ENCODE measurements at places on chromosomes 7 and 10.

DNA sequence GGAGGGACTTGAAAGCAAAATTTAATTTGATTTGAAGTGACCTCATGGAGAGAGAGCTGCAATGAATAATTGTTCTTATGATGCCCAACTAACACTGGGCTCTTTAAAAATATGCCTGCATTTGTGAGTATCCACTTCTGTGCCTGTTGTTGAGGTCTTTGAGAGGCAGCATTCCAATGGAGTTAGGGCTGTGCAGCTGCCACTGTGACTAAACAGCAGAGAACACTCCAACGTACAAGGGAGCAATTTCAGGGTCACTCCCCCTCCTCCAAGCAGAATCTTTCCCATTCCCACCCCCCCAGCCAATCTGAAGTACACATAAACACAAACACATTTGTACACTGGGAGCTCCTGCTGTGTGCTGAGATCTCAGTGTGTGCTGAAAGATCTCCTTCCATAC is 28.0 kb upstream of the GSAP start:
- DNase-seq = no peak

- no peak for DNase-seq
These were observed 1.5 kb upstream of the SAP25 start for GRCh38 chr7:100575206-100575631.

DNA sequence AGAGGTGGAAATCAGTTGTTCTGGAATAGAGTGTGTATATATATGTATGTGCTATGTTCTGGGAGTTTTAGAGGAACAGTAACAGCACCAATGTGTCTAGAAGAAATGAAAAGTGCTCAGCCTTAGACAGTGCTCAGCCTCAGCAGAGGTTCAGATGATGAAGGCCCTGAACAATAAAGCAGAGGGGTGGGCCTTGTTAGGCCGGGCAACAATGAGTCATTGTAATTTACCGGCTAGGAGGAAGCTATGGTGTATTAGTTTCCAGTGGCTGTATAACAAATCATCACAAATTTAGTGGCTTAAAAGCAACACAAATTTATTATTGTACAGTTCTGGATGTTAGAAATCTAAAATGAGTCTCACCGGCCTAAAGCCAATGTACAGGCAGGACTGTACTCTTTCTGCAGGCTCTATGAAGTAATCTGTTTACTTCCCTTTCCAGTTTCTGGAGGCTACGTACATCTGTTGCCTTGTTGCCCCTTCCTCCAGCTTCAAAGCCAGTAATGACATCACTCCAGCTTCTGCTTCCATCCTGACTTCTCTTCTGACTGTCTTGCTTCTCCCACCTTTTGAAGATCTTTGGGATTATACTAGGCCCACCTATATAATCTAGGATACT is 84.6 kb downstream of the CH25H start:
- DNase-seq = no peak

GRCh38 chr7:108280136-108280535 is 150.0 kb upstream of the LAMB4 start:
- DNase-seq = no peak

GRCh38 chr7:87036985-87037384 is 22.5 kb downstream of the ELAPOR2 start:
- no peak for DNase-seq

GRCh38 chr10:126277181-126277580 is 111.1 kb downstream of the ADAM12 start:
- DNase-seq = no peak

GRCh38 chr10:114611617-114612016 is 46.5 kb downstream of the ABLIM1 start:
- no peak for DNase-seq

- DNase-seq = no peak
These were observed 26.9 kb upstream of the DNAAF5 start for GRCh38 chr7:699476-700170.

GRCh38 chr10:52883996-52884871 is 111.7 kb upstream of the MBL2 start:
- DNase-seq = no peak

DNA sequence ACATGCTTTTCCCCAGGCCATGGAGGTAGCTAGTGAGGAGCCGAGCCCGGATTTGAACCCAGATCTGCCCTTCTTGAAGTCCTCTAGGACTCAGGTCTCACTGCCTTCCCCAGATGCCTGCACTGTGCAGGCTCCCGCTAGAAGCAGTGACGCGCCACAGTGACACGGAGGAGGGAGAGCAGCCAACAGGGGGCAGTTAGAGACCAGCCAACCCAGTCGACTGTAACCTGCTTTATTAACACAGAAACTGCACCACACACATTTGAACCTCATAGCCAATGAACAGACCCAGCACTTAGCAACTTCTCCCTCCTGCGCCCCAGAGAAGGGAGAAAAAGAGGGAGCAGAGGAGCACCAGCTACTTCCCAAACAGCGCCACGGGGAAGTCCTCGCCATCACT is 27.4 kb downstream of the PILRA start:
- no peak for DNase-seq

DNA sequence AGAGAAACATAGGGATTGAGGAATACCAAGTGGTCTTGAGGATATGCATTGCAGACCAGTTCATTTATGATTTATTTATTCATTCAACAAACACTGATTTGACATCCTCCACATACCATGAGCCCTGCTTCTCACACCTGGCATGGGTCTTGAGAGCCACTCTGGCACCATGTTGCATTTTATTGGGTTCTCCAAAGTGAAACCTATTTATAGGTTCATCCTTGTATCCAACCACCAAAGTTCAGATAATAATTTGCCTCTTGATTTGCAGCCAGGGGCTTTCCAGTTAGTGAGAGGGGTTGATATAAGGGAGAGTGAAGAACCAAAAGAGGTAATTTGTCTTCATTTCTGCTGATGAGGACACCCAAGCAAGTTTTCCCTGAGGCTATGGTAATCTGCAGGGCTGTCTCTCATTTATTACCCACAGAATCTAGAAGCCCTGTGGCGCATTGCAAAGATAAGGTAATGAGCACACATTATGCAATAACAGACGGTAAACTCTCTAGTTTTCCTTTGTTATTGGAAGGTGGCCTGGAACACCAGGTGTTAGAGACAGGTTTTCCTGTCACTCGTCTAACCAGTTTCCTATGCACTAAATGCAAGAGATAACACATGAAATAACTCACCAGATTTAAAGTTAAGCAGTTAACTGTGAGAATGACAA is 28.8 kb upstream of the ICA1 start:
- DNase-seq = no peak

GRCh38 chr7:157540020-157540419 is 203.2 kb downstream of the DNAJB6 start:
- no peak for DNase-seq

DNA sequence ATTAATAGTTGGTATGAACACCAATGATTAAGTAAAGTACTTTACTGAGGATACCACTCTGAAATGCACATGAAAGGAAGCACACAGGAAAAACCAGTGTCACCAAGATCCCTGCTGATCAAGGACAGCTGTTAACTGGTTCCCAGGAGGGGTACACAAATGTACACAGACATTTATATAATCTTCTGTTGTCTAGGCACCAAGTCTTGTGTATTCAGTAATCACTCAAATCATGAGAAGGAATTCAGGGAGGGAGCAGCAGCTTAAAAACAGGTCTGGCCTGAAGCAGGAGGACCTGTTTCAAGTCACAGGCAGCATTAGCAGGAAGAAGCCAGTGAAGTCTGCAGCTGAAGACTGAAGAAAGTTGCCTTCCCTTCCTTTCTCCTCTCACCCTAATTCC is 18.7 kb downstream of the MPP7 start:
- DNase-seq = no peak

GRCh38 chr7:28999427-28999826 is 41.3 kb upstream of the TRIL start:
- DNase-seq = no peak

- DNase-seq = no peak
These were observed at the start of gene RBM20 for GRCh38 chr10:110643653-110644597. Gene RBM20, plus strand, starts transcription at chr10:110644336. Its CDS starts 119 bp downstream, at chr10:110644455.

- DNase-seq = no peak
These were observed 6.9 kb upstream of the LAMB4 start for GRCh38 chr7:108137040-108137439.

DNA sequence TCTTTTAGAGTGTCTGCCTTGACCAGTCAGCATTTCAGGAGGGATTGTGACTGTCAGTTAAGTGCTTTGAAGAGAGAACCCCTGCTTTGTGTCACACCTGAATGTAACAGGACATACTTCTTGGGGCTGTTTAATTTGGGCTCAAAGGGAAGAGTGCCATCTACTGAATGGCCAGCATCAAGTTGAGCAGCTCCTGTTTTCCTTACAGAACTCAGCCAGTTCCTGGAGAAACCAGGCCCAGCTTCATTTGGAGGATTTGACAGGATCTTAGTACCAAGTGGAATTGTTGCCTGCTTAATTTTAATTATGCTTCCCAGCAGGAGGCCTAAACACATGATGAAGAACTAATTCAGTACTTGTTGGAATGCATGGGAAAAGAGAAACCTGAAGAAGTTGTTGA is 8.3 kb downstream of the ADD3 start:
- DNase-seq = no peak

- DNase-seq = no peak
These were observed 47.7 kb downstream of the LRGUK start for GRCh38 chr7:134174795-134175261.

- no peak for DNase-seq
These were observed 39.3 kb downstream of the LRRC18 start for GRCh38 chr10:48900371-48900801.

- DNase-seq = no peak
These were observed 571.7 kb upstream of the FOXK1 start for GRCh38 chr7:4110438-4110837.

DNA sequence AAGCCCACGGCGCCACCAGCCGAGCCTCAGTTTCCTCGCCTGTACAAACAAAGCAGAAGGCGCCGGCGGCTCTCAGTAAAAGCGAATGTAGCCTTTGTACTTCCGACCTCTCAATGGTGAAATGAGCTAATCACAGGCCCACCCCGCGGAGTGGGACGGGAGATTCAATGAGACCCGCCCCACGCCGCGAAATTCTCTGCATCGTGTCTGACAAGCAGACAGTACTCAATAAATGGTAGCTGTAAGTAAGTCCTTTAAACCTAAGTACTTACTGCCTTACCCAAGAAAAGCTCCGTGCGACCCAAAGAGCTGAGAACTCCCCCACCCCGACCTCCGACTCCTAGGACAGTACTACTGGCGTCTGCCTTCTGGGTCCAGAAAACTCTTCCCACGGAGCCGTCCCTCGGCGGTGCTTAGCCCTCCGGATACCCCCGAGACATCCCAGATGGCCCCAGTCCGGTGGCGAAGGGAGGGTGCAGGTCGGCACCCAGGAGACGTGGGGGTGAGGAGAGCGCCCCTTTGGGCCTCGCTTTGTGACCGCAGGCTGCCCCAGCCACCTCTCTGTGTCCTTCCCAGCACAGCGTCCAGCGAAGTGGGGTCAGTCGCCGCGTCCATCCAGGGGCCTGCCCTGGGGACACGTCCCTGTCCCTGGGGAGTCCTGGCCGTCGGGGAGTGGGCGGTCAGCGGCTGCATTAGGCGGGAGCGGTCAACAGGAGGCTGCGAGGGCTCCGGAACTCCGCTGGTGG is 972 bp upstream of the CXCL12 start:
- DNase-seq = no peak

DNA sequence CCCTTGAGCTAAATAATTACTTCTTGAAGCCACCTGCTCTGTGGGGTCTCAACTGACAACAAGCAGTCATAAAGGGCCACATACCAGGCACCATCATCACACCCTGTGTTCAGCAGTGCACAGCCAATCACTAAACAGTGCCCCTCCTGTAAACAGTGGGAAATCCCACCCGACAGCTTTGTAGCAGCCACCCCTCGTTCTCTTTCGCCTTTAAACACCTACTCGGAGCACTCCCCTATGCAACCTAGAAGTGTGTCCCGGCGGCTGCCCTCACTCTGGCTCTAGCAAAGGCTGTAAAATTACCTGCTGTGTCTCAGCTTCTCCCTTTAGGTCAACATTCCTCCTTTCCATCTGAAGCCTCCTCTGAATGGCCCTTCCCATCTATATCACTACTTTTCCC is 111.9 kb downstream of the TCERG1L start:
- DNase-seq = no peak

- DNase-seq = no peak
These were observed 165.2 kb downstream of the GNAT3 start for GRCh38 chr7:80346704-80347103.
